CD14-positive monocyte (primary cell): ENCODE measurements at places on chromosomes 7 and 10. TPM values are rescaled to one million over a fixed set of nuclear protein-coding genes. Genes with fewer than 3 reads are reported as not detected.

Gene GIMAP8
- 22.5 TPM for polyA plus RNA-seq

Gene VGF
- polyA plus RNA-seq, result not detected

Gene FXYD4
- polyA plus RNA-seq, result 0.16 TPM in 1 of 2 replicates, not detected in the other

Gene MYO1G
- 314 and 350 TPM in 2 replicates for polyA plus RNA-seq

Gene SLC26A3
- not detected for polyA plus RNA-seq

Gene PIP
- polyA plus RNA-seq, result not detected

Gene FRA10AC1
- polyA plus RNA-seq, result 2.0 TPM

Gene FERD3L
- not detected for polyA plus RNA-seq

Gene TFAM
- 34.4 TPM for polyA plus RNA-seq

Gene FZD8
- 0.04 TPM for polyA plus RNA-seq

Gene GSTO2
- not detected for polyA plus RNA-seq

Gene SHTN1
- 7.8 and 22.6 TPM in 2 replicates for polyA plus RNA-seq

Gene PRR15
- not detected for polyA plus RNA-seq

Gene MMP21
- polyA plus RNA-seq, result not detected

Gene TLX1
- not detected in 2 replicates for polyA plus RNA-seq

Gene TAS2R41
- polyA plus RNA-seq, result not detected

Gene SLC16A12
- polyA plus RNA-seq, result not detected

Gene OR2A7
- polyA plus RNA-seq, result not detected

Gene OR6B1
- polyA plus RNA-seq, result not detected

Gene JCAD
- polyA plus RNA-seq, result not detected

Gene RSPH10B
- not detected in 2 replicates for polyA plus RNA-seq

Gene CYP3A5
- not detected for polyA plus RNA-seq

Gene ITPRID1
- not detected in 2 replicates for polyA plus RNA-seq

Gene LMOD2
- 0.09 TPM for polyA plus RNA-seq

Gene OR9A2
- not detected for polyA plus RNA-seq

Gene DDX21
- polyA plus RNA-seq, result 13.4 and 39.3 TPM in 2 replicates

Gene CLDN15
- not detected for polyA plus RNA-seq

Gene MET
- polyA plus RNA-seq, result not detected

Gene ASAH2
- not detected for polyA plus RNA-seq

Gene RNF32
- not detected for polyA plus RNA-seq

Gene STK32C
- 22.8 and 29.8 TPM in 2 replicates for polyA plus RNA-seq

Gene TET1
- polyA plus RNA-seq, result 0.01 TPM in 2 replicates

Gene SCD
- polyA plus RNA-seq, result 0.34 and 1.00 TPM in 2 replicates

Gene TFEC
- 15.5 and 55.9 TPM in 2 replicates for polyA plus RNA-seq

Gene MTURN
- 7.5 TPM for polyA plus RNA-seq

Gene HNRNPA2B1
- 269 TPM for polyA plus RNA-seq

Gene AKR1D1
- not detected in 2 replicates for polyA plus RNA-seq

Gene TPST1
- polyA plus RNA-seq, result 4.8 TPM

Gene GIMAP2
- 43.6 and 63.8 TPM in 2 replicates for polyA plus RNA-seq

Gene GPR37
- not detected for polyA plus RNA-seq
